NCI-H1105 (cell line): ENCODE measurements at places on chromosomes 6 and 20.
A peak's percentile ranks its signal among the peaks of the same experiment; 100 is the strongest.

GRCh38 chr6:2061880-2062279 lies 183.5 kb downstream of the GMDS start:
- DNase-seq = no peak

DNA sequence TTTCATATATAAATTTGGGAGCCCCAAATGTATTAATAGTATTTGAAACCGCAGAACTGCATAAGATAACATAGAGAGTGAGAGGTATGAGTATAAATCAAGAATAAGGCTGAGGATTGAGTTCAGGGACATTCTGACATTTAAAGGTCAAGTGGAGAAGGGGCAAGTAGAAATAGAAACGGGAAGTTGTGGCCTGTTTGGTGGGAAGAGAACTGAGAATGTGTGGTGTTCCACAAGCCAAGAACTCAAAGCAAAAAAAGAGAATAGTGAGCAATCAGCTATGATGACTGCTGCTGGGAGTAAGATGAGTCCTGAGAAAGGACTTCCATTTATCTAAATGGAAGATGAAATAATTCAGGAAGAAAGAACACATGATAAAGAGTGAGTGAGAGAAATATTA lies 418.4 kb downstream of the CD109 start:
- DNase-seq = no peak

GRCh38 chr6:164184410-164184809 lies 769.9 kb downstream of the QKI start:
- DNase-seq = peak; percentile 2

- DNase-seq = no peak
These were observed 34.0 kb downstream of the MCHR2 start for GRCh38 chr6:99960027-99960426.

DNA sequence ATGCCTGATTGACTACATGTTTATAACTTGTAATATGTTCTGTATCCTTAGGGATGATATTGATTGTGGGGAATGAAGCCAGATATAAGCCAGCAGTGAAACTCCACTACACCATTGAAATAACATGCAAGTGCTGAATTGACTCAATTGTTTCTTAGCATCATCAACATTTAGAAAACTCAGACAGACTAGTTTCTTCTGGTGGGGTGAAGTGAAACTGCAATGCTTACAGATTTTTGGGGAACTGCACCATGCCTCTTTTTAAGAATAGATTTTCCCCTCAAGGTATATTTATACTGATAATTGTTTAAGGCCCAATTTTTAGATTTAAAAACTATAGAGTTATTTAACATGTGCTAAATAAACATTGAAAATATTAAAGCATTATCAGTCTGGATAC lies 1044.6 kb upstream of the EYS start:
- no peak for DNase-seq

- DNase-seq = peak; percentile 54
These were observed 406.3 kb downstream of the TAF4 start for GRCh38 chr20:61659246-61659993.

DNA sequence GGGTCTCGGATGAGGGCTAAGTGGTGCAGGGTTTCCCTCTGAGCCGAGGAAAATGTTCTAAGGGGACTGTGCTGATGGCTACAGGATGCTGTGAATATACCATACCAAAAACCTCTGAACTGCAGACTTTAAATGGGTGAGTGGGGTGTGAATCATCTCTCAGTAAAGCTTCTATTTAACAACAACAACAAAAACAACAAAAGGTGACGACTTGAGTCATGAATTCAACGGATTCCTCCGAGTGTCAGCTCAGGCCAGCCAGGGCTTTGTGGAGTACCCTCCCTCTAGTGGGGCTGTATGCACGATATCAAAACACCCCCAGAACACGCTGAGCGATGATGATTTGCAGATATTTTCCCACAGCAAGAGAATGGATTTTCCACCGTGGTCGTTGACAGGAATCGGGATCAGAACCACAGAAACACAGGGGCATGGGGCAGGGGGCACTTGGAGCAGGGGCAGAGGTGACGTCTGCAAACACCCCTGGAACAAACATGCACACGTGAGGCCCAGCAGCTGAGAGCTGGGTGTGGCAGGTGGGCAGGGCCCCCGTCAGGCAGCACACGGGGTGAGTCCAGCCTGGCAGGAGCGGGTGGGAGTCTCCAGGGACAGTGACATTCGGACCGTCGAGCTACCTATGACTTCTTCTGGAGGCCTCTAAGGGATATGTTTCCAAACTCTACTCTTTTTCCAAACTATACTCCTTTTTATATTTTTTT lies 38.6 kb downstream of the SLC2A4RG start:
- no peak for DNase-seq

DNA sequence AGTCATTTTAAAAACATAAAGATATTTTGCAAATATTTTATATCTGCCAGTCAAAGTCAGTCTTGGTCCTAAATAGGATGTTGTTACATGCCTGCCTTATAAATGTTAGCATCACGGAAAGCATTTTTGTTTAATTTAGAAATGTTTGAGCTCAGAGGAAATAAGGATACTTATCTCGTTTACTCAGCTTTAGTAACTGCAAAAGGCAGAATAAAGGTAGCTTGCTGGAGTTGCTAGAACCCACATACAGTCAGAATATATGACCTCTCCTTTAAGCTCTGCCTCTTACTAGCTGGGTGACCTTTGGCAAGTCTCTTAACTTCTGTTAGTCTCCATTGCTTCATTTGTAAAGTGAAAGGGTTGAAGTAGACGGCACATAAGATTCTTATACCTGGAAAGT lies 867.3 kb downstream of the KIF16B start:
- no peak for DNase-seq

- DNase-seq = no peak
These were observed 90.0 kb downstream of the PERP start for GRCh38 chr6:138017166-138017757.

- DNase-seq = no peak
These were observed 10.2 kb downstream of the CASS4 start for GRCh38 chr20:56422076-56422823.

- DNase-seq = no peak
These were observed 51.7 kb upstream of the HINT3 start for GRCh38 chr6:125904871-125905270.

DNA sequence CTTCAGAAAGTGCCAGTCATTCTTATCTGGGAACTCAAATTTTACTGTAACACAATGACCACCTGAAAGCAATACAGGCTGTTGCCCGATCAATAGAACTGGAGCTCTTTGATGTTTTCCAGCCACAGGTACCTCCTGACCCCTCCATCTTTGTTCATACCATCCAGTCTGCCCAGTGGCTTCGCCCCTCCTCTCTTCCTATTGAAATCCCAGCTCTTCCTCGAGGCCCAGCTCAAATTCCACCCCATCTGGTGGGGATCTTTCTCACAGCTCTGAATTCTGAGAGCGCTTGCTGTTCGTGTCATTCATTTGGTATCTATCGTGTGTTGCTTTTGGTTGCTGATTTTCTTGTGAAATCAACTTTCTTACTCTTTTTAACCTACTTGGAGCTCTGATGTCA lies 87.9 kb upstream of the CNKSR3 start:
- DNase-seq = no peak

GRCh38 chr6:127550403-127550802 lies 26.6 kb upstream of the C6orf58 start:
- DNase-seq = no peak

DNA sequence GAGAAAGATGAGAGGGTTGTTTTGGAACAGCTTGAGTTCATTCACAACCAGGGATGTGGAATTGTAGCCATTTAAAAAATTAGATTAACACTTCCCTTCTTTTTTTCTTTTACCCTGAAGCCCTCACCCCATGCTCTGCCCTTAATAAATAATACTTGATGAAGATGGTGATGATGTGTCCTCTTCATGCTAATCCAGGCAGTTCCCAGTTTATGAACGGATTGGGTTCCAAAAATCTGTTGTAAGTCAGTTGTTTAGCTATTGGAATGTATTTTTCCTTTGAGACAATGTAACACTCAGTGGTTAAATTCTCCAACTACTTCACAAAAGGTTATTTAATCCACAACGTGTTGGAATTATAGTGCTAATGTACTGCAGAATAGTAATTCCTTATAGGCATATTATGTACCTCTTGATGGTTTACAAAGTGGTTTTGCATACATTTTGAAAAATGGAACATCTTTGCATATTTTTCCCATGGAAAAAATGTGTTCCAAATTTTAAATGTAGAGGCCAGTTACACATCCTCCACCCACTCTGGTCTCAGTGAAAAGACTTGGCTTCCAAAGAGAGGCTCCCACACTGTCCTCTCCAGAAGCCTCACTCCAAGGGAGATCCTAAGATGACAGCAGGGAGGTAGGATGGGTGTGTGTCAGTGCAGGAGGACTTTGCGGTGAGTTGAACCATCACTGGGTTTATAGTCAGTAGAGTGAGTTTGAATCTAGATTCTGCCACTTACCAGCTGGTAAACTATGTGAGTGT lies 45.8 kb upstream of the CEP162 start:
- DNase-seq = no peak

- DNase-seq = peak; percentile 15
These were observed at the start of gene ITPA for GRCh38 chr20:3209257-3209945. Gene ITPA, plus strand, starts transcription at chr20:3209498. Its CDS starts 54 bp downstream, at chr20:3209552.

DNA sequence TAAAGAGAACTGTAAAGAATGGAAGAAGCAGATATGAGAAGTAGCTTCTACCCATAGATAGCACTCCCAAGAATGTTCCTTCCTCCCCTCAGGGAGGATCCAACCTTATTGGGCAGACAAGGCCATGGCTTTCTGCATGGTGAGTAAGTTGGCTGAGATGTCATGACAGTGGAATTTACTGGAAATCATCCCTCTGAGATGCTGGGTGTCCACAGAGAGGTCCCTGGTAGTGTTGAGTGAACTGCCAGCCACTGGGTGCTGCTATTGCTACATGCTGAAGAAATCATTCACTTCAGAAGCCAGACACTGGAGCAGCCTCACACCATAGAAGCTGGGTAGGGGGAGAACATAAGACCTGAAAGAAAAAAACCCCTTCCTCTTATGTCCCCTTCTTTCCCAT lies 46.4 kb upstream of the FERMT1 start:
- no peak for DNase-seq

- no peak for DNase-seq
These were observed 608.9 kb downstream of the MAFB start for GRCh38 chr20:40080041-40080652.

GRCh38 chr6:169864148-169865020 lies 113.0 kb downstream of the ERMARD start:
- peak; percentile 98 for DNase-seq

GRCh38 chr6:44576132-44576631 lies 188.7 kb downstream of the CDC5L start:
- DNase-seq = no peak

GRCh38 chr20:50292591-50293283 lies 102.1 kb downstream of the CEBPB start:
- no peak for DNase-seq

GRCh38 chr20:46808565-46808964 lies 86.1 kb upstream of the EYA2 start:
- peak; percentile 61 for DNase-seq

DNA sequence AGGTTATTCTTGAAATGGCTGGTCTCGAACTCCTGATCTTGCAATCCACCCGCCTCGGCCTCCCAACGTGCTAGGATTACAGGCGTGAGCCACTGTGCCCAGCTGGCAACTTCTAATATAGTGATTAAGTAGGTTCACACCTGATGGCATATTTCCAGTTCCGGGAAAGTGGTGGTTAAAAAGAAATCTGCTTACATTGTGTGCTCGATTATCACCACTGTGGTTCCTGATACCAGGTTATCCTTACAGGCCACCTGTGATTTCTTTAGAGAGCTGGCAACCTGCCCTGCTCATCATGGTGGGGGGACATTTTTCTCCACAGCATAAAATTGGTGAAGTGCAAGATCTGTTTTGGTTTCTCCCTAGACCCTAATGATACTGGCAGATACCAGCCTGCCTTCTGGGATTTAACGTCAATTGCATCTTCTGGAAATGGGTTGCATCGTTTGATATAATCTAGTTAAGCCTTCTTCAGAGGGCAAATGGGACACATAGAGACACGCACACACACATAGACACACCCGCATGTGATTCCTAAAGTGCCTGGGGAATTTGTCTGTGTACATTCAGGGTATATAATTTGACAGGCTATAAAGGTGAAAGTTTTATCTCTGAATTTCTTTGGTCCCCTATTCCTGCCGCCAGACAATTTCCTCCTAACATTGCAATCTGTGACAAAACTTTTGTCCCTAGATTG lies 49.7 kb upstream of the CITED2 start:
- peak; percentile 7 for DNase-seq

DNA sequence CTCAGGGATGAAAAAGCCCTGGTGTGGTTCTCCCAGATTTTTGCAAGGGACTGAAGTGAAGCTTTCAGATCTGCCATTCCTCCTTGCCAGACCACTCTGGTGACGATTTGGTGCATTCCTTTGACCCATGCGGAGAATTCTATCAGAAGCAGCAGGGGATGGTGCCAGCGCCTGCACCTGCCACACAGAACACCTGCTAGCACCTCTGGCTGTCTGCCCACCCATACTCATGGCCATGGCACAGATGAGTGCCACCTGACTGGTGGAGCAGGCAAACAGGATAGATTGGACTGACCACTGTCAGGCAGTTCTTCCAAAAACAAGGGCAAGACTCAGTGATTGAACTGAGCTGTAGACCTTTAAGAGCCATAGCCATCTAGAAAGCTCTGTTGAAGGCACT lies 107.1 kb downstream of the CDYL start:
- DNase-seq = peak; percentile 80

DNA sequence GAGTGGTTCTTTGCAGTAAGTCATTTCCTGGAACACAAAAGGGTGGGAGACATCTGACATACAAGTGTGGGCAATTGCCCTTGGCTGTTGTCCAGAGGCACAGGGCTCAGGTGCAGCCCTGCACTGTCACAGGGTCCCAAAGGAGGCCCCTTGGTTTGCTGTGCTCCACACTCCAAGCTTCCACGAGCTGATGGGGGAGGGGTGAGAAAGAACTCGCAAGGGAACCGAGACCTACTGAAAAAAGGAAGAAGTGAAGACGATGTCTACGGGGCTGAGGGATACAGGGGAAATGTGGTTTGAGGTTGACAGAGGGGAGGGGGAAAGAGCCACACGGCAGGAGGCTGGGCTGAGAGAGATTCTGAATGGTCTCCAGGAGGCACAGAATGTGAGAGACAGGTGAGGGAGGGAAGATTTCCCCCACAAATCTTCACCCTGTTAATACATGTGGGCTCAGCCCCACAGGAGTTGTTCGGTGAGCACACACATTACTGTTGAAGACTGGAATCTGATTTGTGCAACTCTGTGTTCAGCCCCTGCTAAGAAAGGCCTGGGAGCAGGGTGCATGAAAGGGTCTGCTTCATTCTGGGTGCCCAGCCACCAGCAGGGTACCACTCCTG lies 123.4 kb downstream of the LY86 start:
- no peak for DNase-seq
